ENCODE measurements at places on chromosomes 7 and 10.

GRCh38 chr10:132517951-132518521 is 19.6 kb upstream of the INPP5A start:
- peak; percentile 53 for DNase-seq

DNA sequence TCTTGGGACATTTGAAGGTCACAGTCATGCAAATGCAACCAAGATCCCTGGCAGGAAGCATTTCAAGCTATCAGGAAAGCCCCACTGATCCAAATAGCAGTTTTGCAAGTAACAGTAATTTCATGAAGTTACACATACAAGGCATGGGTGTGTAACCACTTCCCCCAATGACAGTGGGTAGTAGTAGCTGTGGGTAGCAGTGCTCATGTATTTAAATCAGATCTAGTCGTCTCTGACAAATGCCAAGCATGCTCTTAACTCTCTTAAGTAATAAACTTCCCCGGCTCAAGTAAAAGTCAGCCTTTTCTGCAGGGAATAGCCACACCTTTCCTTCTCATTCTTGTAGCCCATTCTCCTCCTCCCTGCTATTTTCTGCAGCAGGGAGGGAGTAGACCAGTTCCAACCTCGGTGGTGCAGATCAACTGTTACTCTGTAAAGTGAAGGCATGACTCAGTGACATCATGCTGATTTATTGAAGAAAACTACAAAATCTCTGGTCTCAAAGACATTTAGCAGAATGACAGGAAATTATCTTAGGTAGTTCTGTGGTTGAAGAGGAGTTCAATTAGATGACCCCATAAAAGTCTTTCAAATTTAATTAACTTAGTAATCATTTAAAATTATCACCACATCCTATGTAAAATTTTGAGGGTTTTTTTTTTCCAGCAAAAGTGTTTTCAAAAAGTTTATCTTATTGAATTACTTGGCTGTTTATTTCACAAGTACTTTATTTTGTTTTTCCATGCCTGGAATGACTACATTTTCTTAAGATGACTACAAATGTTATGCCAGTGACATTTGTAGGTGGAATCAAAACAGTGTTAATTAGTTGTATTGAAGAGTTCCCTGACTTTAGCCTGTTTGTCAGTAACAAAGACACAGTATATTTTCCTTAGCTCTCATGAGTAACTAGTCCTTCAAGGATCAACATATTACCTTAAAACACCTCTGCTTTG is 568.3 kb downstream of the INHBA start:
- no peak for DNase-seq

- DNase-seq = no peak
Observed at GRCh38 chr10:77131214-77131613, 506.4 kb downstream of the KCNMA1 start.

GRCh38 chr7:38977685-38978084 is at the start of gene POU6F2:
Gene POU6F2 (plus strand): TSS chr7:38977909. CDS start chr7:38977954, 45 bp downstream.
- peak; percentile 34 for DNase-seq

DNA sequence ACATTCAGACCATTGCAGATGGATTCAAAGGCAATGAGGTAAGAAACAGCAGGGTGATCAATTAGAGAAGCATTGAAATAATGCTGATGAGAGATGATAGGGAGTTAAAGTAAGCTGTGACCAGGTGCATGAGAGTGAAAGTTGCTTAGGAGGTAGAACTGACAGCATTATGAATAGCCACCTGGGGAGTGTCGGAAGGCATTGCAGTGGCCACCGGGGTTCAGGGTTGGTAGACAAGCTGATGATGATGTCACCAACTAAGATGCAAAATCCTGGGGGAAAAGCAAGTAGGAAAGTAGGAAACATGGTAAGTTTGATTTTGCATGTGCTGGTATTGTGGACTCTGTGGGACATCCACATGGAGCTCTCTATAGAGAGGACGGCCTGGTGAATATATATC is 211.9 kb upstream of the ETV1 start:
- no peak for DNase-seq

DNA sequence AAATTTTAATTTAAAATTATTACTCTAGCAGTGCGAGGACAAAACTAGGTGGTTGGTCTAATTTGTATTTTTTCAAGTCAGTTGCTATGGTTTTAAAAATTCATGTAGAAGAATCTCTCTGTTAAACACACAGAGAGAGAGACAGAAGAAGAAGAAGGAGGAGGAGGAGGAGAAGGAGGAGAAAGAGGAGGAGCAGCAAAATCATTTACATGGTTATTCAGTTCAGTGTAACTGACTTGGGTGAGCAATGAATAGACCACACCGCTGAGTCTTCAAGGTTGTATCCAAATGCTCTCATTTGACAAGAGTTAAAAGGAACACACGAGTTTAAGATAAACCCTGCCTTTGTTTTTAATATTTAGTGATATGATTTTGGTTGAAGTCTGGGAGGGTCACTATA is 131.1 kb downstream of the PDE1C start:
- no peak for DNase-seq

DNA sequence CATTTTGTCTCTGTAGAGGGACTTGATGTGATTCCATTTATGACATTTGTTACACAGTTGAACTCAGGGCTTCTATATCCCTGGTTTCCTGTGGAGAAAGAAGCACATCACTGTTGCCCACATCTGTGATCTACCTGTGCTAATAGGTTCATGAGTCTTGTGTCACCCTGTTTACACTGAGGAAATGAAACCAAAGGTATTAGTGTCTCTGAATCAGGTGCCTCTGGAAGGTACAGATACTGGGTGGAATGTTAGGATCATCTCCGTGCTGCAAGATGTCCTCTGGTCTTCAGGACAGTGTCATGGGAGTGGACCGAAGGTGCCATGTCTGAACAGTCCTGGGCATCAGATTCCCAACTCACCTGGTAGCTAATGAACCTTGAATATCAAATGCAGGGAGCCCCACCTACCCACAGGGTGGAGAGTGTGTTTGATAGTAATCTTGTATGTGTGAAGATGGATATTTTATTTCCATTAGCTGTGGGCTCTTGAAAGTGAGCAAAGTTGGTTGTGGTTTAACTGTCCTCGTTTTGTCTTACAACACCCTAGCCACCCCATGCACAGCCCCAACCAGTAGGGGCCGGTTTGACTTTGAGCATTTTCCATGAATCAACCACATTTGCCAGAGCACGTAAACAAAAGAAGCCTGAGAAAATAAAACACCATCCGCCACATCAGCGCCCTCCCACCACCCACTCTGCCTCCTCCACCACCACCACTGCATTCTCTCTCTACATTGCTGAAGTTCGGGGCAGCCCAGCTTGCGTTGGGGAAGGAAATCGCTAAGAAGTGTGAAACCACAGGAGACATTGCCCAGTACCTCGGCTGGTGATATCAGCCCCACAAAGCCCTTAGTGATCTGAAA is 40.7 kb downstream of the TARP start:
- no peak for DNase-seq

DNA sequence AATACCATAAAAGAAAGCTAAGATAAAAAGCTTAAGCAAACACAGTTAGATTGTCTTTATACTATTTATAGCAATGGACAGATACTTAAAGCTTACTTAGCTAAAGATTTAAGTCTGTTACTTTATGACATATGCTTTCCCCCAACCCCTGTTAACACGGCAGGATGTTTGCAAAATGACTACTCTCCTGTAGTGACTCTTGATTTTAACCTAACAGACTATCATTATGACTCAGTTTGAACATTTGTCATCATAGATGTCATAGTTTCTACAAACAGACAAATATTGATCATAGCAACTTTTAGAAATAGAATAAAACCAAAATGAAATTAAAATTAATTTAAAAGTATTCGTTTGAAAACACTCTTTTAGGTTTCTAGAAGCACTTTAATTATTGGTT is 7.8 kb upstream of the COMMD3 start:
- DNase-seq = no peak

DNA sequence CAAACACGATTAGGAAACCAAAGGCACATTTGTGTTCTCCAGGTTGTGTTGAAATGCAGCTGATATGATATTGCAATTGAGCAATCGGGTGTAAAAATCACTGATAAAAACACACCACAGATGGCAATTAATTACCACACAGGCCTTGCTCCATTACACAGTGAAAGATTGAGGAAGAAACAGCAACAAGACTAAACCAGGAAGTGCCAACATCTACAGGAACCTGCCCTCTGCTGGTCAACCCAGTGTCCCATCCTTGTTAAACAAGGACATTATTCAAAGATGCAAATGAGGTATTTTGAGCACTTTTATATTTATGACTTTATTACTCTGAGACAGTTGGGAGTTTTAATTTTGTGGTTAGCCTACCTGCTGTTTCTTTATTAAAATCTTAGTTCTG is 765.6 kb upstream of the GHITM start:
- DNase-seq = peak; percentile 5

- DNase-seq = no peak
Observed at GRCh38 chr7:2030475-2031450, 202.0 kb downstream of the MAD1L1 start.

DNA sequence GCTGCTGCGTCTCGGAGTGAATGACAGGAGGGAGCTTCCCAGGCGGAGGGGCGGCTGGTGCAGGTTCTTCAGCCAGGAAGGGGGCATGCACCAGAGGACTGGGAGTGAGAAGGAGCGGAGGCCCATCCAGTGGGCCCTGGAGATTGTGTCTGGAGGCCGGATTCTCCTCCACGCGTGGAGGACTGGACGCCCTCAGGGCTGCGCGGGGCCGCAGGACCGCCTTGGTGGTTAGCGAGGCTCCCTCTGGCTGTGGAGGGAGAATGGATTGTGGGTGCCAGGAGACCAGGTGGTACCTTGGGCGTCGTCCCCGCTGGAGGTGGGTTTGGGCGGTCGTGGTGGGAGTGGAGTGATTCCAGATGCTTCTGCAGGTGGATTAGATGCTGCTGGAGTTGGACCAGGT is 68.9 kb downstream of the ELFN1 start:
- no peak for DNase-seq

DNA sequence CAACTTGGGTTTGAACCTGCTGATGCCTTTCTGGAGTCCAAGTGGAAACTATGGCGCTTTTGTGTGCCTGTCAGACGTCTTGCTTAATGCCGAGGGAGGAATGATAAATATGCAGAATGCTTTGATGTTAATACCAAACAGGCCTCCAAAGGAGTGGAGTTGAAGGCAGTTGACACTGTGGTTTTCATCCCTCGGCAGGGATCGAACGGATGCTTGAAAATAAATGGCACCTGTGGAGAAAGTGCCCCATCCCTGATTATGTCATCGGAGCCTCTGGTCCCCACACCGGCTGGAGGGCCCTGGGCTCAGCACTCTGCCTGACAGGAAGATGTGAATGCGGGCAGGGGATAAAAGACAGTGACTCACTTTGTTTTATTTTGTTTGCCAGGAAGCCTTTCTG is 148.7 kb upstream of the GPR26 start:
- DNase-seq = no peak

DNA sequence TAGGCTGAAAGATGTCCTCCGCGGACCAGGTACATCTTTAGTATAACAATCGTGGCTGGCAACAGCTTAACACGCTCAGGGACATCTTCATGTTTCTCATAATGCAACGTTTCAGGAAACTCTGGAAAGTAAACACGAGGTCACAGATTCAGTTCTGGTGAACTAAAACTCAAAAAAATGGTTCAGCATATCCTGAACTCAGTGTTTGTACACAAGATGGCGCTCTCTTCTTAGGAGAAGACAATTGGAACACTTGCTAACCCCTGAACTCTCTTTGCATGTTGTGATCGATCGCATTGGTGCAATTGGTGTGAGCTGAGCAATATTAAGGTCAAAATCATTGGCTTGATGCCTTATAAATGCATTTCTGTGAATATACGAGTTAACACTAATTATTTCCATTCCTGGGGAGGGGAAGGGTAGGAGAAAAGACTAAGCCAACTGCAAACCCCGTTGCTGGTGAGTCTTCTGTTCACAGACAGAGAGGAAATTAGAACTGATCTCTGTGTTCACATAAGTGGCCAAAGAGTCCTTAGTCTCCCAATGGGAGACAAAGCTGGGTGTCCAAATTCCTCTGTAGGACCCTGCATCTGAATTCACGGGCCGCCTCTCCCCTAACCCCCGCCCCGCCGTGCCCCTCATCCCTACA is 52.6 kb upstream of the FAM180A start:
- DNase-seq = peak; percentile 74

DNA sequence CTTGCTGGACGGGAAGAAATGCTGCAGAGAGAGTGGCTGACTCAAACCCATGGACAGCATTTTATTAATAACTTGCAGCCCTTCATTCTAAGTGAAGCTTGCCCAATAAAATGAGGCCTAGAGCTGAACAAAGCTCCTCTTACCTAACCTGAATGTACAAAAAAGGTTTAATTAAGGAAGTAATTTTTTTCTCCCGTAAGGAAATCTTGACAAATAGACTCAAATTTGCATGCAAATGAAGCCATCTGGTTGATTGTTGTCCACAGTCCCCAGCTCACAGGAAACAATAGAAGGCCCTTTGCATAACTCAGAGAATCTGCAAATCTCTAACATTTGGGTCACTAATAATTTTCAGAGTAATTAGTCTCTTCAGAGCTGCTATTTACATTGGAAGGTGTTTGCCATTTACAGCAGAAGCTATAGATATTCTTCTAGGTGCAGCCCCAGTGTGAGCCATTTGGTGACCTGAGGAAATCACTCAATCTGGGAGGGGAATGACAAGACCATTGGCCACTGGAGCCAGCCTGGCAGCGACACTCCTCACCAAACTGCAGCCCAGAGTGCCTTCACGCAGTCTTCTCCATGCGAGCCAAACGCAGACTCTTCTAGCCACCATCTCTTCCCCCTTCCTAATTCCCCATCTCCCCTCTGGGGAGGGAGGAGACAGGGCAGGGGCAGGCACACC is 483.0 kb upstream of the C7orf33 start:
- DNase-seq = no peak

Measured in retina (tissue), 1 donor.